ENCODE measurements at places on chromosomes 5 and 9.
A peak's percentile ranks its signal among the peaks of the same experiment; 100 is the strongest.

DNA sequence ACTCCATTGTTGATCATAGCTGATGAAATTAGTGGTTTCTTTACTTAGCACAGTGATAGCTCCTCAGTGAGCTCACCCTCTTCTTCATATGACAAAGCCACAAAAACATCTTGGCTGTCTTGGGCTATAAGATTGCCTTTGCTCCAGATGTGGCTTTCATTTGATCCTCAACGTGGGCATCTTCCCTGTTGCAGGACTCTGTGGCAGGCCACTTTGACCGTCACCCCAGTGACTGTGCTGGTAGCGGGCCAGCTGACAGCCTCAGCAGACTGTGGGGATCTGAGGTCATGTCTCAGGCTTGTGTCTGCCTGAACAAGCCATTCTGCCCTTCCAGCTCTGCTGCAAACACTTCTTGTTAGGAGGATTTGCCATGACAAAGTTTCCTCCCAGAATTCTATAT is 422.2 kb downstream of the NR2F1-AS1 start:
- DNase-seq: no peak

GRCh38 chr5:179798144-179798770 is 4.5 kb downstream of the LTC4S start:
- no peak for DNase-seq

- DNase-seq: peak; percentile 73
These were observed 135.6 kb upstream of the PPP1R26 start for GRCh38 chr9:135343837-135344522.

- DNase-seq: no peak
These were observed 84.1 kb downstream of the PHF2 start for GRCh38 chr9:93660352-93661046.

DNA sequence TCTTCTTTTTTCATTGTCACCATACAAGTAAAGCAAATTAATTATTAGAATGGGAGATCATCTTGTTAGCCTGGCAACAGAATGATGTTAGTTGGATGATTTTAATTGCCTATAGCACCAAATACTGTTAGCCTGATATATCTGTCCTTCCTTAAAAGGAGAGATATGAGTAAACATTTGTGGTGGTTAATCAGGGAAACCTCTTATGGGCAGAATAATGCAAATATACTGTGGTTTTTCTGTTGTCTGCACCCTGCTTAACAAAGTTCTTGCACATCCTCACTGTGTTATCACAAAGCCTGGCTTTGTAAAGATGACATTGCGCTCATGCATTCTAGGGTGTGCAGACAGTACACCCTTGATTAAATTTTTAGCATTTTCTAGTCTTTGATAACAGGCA is 254.9 kb upstream of the SMC2 start:
- no peak for DNase-seq

- DNase-seq: no peak
These were observed 136.7 kb downstream of the CPLANE1 start for GRCh38 chr5:37112383-37112991.

DNA sequence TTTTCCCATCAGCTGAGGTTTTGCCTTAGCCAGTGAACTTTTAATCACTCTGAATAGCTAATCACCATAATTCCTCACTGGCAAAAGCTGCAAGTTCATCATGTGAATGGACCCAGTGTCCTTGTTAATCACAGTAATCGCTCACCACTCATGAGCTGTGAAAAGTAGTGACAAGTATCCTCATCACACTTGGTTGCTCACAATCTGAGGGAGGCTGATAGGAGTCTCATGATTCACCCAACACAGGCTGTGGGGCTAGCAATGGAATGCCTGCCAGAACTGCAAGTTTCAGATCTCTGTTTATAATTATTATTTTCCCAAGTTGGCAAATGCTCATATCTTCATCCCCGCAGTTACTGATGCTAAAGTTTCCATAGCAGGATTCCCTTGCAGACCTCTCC is 467.2 kb downstream of the KIF4B start:
- DNase-seq: no peak

GRCh38 chr9:75964427-75964826 is 74.0 kb downstream of the PCSK5 start:
- DNase-seq: no peak

DNA sequence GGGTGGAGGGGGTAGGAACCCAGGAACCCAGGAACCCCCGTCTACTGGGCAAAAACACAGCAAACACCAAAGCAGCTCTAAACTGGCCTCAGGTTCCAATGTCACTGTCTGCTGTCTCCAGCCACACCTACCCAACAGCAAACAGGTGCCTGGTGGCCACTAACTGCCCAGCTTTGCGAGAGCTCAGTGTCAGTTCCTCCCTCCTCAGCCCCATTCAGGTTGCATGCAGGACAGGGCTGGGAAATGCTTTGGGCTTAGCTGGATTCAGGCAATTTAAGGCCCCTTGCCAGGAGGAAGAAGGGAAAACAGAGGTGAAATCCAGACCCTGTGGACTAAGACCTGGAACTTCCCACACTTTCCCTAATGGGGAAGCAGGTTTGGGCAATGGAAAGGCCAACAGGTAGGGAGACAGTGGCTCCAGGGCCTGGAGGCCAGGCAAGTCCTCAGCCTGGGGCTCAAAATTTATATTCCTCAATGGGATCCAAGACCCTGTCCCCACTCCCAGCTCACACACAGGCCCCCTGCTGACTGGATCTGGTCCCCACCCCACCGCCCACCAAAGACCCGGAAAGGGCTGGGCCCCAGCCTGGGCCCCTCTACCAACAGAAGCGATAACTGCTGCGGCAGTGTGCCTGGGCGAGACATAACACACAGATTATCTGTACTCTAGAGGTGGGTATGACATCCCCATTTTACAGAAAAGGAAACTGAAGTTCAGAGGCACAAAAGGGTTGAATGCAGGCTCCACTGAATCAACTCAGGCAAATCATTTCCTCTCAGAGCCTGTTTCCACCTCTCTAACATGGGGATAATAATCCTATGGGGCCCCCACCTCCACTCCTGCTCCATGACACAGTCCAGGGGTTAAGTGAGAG is 3.5 kb downstream of the EEIG1 start:
- DNase-seq: no peak
